Activated naive CD4-positive, alpha-beta T cell (primary cell): ENCODE measurements at places on chromosomes 3 and 15.

GRCh38 chr15:100310041-100310405 lies 31.8 kb downstream of the ADAMTS17 start:
- DNase-seq, result no peak

DNA sequence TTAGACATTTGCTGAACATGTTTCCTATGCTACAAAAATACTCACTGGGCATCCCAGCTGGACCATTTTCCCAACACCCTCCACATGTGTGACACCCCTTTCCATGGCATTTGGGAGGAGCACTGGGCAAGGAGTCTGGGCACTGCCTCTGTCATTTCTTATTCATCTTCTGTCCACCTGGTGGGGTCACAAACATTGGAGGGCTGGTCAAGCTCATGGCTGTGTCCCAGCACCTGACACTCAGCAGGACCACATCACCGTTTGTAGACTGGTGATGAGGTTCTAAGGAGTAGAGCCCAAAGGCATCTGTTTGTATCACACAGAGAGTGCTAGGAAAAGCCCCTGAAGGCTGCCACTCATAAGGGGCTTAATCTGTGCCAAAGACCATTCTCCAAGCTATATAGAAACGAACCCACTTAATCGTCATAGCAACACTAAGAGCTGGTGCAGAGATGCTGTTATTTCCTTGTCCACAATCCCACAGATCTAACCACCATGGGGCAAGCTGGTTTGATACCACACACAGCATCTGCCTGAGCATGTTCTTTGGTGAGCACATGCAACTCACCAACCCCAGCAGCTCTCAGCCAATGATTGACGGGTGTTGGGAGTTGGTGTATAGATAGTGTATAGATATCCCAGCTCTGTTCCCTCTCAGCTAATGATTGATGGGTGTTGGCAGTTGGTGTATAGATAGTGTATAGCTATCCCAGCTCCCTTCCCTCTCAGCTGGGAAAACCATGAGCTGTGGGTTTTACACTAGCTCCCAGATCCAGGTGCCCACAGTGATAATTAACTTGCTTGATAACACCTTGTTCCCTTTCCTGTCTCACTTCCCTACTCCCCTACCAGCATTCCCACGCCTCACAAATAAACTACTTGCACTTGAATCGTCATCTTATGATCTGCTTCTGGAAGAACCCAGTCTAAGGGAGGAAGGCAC lies 42.7 kb upstream of the ATP2B2 start:
- no peak for DNase-seq

DNA sequence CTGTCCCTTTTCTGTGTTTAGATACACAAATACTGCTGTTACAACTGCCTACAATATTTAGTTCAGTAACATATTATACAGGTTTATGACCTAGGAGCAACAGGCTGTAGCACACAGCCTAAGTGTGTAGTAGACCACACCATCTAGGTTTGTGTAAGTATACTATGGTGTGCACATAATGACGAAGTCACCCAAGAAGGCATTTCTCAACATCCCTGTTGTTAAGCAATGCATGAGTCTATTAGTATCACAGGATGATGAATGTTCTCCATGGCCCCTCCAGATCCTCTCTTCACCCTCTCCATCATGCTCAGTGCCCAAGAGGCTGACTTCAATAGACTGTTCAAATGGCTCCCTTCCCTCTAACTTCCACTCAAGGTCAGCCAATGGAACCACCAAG lies 14.6 kb upstream of the SEC62 start:
- DNase-seq, result no peak

GRCh38 chr15:100544338-100544841 lies 15.6 kb upstream of the CERS3 start:
- no peak for DNase-seq

- DNase-seq, result no peak
Observed at GRCh38 chr3:18987070-18987469, 161.2 kb upstream of the KCNH8 start.

GRCh38 chr15:38463893-38464292 lies 10.0 kb downstream of the FAM98B start:
- DNase-seq, result no peak

GRCh38 chr3:115553796-115554486 lies 69.4 kb upstream of the GAP43 start:
- no peak for DNase-seq

DNA sequence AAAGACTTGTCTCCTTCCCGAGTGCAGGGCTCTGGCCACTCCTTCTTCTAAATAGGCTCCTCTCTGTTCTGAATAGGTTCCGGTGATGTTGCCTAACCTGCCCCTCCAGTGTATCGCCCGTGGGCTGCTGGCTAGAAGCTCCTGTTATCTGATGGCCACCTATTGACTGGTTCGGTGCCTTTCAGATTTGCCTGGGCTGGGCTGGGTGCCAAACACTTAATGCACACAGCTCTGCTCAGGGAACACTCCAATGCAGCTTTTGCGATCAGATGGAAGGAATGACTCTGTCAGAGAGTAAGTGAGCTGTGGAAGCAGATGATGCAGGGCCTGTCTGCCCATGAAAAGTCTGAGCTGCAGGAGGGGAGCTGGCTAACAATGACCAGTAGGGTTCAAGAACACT lies 112.9 kb downstream of the CORO2B start:
- no peak for DNase-seq
